ENCODE measurements at places on chromosomes 6 and 20.

GRCh38 chr6:47473791-47474346, 3.7 kb upstream of the CD2AP start:
- ATAC-seq: no peak

DNA sequence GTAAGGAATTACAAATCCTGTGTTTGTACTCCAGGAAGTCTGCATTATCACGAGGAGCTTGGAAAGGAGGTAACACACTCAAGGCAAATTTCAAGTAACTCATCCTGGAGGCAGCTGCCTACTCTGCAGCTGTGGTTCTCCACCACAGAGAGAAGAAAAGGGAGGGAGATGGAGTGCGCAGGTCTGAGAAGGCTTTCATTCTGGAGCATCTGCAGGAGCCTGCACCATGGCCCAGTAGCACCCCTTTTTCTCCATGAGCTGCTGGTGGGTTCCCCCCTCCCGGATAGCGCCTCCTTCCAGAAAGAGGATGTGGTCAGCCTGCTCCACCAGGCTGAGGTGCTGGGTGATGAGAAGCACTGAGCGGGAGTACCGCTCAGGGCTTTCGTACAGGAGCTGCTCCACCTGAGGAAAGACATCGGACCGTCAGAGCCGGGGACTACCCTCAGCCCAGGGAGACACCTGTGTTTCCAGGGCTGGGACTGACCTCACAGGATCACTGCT, 1.6 kb upstream of the PSMB8 start:
- ATAC-seq: no peak

- no peak for ATAC-seq
These were observed 475.2 kb upstream of the MARCKS start for GRCh38 chr6:113381959-113382358.

DNA sequence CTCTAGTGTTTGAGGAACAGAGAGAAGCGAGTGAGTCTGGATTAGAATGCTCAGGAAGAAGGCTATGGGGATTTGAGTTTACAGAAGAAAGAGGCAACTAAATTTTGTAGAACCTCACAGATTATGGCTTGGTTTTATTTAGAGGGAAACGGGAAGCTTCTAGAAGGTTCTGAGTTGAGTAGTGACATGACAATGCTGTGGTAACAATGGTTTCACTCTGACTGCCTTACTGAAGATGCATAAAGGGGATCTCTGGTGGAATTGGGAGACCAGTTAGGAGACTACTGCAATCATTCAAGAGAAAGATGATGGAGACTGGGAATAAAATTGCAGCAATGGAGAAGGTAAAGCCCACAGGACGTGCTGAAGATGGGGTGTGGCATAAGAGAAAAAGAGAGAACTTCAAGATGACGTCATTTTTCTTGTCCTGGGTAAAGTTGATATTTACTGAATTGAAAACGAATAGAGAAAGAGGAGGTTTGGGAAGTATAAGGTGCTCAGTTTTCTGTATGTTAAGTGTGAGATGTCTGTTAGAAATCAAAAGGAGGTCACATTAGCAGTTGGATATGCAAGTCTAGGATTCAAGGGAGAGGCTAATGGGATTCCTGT, 710.1 kb upstream of the NRSN1 start:
- no peak for ATAC-seq

GRCh38 chr6:95279616-95280015, 297.7 kb upstream of the MANEA start:
- ATAC-seq: no peak

DNA sequence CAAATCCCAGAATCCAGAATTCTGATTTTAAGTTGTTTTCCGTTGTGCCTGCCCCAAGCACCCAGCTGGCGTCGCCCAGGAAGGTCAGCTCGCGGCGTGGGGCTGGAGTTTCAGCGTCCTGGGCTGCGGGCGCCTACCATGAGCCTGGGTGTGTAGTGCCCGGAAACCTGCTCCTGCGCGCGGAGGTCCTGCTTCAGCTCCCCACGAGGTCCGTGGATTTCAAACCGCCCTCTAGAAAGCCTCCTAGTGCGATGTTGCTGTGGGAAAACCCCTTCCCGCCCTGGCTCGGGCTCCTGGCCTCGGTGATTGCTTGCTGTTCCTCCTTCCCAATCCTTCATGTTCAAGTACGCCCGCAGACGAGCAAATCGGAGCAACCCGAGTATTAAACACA, 51.3 kb upstream of the NRN1 start:
- no peak for ATAC-seq

DNA sequence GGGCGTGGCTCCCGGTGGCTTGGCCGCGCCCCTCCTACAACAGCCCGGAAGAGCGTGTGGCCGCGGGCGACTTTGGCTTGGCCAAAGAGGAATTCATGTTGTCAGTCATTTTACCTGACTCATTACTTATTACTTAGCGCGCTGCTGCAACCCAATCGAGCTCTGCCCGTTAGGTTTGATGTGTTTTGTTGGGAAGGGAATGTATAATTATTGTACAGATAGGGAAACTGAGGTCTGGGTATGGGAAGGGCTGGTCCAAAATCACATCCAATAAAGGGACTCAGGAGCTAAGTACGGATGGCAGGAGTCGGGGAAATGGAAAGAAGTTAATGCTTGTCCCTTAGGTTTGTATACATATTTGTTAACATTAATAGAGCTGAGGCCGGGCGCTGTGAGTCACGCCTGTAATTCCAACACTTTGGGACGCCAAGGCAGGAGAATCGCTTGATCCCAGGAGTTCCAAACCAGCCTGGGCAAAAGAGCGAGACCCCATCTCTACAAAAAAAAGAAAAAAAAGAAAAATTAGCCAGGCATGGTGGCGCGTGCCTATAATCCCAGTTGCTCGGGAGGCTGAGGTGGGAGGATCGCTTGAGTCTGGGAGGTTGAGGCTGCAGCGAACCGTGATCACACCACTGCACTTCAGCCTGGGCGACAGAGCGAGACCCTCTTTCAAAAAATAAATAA, 639 bp upstream of the ZNF335 start:
- ATAC-seq: no peak

DNA sequence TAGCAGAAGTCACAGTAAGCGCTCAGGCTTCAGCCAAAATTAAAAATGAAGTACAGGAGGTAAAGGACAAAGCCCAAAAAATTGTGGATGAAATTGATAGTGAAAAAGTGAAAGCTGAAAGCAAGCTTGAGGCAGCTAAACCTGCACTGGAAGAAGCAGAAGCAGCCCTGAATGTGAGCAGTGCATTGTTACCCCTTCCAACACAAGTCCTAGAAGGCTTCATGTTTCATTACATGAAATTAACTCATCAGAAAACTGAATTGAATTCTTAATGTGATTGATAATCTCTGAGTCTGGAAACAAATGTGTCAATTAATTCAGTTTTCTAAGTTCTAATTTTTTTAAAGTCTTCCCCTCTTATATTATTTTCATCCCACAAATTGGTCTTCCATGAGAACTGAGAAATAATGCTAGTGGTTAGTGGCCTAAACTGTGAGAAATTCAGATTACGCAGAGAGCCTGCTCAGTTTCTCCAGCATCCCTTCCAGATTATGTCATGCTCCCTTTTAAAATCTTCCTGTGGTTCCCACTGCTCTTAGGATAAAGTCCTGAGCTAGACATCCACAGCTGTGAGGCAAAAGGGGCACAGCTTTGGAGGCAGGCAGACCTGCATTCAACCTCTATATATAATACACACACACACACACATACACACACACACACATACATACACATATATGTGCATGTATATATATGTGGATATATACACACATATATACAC, 133.2 kb upstream of the GLP1R start:
- no peak for ATAC-seq

Measured in gastroesophageal sphincter (tissue), 4 donors.